Glomerular endothelial cell (primary cell): ENCODE measurements at places on chromosomes 11 and 22. TPM values are rescaled to one million over a fixed set of nuclear protein-coding genes. Genes with fewer than 3 reads are reported as not detected.

Gene SLC25A18
- total RNA-seq, result not detected in 2 replicates

Gene SOX6
- 0.24 and 0.29 TPM in 2 replicates for total RNA-seq

Gene FAM180B
- total RNA-seq, result not detected in 2 replicates

Gene BIK
- 0.58 and 2.5 TPM in 2 replicates for total RNA-seq

- DNase-seq, result no peak
Observed at GRCh38 chr22:38872831-38873248, 824 bp upstream of the CBX6 start.

- DNase-seq, result no peak
Observed at GRCh38 chr11:101003468-101003867, 126.1 kb downstream of the PGR start.

DNA sequence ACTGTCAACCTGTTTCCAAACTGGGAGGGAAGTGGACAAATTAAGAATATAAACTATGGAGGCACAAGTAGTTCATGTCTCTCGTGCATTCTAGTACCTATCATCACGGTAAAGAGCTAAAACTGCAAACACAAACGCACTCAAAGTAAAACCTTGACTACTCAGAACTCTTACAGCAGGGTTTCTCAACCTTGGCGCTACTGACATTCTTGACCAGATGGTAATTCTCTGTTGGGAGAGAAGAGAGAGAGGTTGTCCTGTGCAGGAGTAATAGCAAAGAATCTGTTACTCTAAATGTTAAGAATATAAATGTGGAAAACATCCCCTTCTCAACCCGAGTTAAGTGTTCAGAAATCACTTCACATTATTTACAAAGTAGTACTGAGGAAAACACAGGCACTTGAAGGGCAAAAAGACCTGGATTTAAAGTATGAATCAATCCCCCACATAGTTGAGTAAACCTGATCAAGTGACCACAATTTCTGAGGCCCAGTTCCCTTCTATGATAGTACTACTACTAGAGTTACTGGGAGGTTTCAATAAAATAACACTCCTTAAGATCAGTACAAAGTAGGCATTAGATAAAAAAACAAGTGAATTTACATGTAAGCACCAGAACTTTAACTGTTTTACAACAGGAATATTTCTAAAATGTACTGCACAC, 73.1 kb upstream of the ARHGAP32 start:
- DNase-seq, result no peak

DNA sequence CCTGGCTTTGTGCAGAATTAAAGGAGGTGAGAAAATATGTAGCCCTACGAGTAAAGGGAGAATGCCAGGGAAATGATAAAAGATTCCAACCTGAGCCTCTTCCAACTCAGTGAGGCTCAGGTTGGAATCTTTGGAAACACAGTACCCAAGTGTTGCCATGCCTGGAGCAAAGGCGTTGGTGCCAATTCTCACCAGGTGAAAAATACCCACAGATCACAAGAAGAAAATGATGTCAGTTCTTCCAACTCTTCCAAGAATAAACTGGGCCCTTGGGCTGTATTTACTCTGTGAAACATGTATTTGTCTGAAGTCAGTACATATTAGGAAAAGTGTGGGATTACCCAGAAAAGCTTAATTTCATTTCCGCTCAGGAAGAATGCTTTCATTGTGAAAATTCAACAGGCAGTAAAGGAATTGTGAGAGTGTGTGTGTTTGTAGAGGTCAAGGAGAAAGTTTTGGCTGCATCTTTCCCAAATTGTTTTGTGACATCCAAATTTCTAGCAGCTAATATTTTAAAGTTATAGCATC, 235.3 kb upstream of the MPPED2 start:
- DNase-seq, result no peak

- peak; percentile 93 for DNase-seq
Observed at GRCh38 chr11:76629116-76629852, 41.3 kb downstream of the LRRC32 start.

- DNase-seq, result no peak
Observed at GRCh38 chr22:38246692-38247091, 26.1 kb downstream of the TMEM184B start.

- DNase-seq, result no peak
Observed at GRCh38 chr11:78332174-78332866, 85.3 kb downstream of the GAB2 start.

DNA sequence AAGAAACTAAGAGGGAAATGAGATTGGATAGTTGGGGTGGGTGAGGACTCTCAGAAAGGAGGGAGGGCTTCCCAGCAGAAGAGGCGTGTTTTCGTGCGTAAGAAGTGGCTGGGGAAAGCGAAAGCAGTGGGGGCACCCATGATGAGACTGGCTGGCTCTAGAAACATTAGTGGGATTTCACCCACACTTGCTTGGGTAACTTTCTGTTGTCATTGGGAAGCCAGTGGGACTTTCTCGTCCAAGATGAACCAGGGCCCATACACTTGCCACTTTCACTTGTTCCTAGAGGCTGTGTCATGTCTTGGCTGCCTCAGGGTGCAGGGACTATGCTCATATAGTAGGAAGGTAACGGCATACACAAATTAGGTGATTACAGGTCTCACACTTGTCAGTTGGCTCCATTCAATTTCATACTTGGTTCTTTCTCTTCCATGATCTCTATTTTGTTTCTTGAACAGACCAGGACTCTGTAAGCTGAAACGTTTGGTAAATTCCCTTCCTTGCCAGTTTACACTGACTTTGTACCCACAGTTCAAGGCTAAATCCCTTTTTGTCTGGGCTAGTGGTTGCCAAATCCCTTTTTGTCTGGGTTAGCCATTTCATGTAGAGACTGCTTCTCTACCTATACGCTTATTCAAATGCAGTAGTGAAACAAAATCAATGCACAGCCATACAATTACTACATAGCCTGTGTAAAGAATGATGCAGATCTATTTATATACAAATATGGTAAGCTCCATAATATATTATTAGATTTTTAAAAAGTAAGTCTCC, 42.0 kb upstream of the CXCR5 start:
- DNase-seq, result no peak

DNA sequence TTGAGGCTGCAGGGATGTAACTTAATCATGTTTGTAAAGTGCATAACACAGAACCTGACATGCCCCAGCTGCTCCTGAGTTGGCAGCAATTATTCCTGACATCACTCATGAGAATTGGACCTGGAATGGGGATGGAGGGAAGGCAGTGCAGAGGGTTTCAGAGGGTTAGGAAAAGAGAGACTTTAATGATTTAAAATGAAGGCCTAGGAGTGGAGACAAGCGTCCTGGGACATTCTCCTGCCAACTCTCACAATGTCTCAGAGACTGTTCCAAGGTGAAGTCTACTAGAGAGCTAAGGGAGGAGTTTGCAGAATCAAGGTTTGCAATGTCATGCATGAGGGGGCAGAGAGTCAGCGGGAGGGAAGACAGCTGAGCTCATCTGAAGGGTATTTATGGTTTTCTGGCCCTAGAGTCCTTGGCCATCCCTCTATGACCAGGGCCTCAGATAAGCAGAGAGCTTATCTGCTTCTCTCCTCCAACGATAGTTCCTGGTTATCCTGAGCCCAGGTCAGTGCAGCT, 36.9 kb downstream of the GGTLC2 start:
- no peak for DNase-seq
